ENCODE measurements at places on chromosomes 16 and 17. TPM values are rescaled to one million over a fixed set of nuclear protein-coding genes. Genes with fewer than 3 reads are reported as not detected.
A peak's percentile ranks its signal among the peaks of the same experiment; 100 is the strongest.

- DNase-seq: no peak
Measured at GRCh38 chr16:1674751-1675664, 3.1 kb upstream of the JPT2 start.

- DNase-seq: no peak
Measured at GRCh38 chr17:5686074-5686635, 101.8 kb upstream of the NLRP1 start.

DNA sequence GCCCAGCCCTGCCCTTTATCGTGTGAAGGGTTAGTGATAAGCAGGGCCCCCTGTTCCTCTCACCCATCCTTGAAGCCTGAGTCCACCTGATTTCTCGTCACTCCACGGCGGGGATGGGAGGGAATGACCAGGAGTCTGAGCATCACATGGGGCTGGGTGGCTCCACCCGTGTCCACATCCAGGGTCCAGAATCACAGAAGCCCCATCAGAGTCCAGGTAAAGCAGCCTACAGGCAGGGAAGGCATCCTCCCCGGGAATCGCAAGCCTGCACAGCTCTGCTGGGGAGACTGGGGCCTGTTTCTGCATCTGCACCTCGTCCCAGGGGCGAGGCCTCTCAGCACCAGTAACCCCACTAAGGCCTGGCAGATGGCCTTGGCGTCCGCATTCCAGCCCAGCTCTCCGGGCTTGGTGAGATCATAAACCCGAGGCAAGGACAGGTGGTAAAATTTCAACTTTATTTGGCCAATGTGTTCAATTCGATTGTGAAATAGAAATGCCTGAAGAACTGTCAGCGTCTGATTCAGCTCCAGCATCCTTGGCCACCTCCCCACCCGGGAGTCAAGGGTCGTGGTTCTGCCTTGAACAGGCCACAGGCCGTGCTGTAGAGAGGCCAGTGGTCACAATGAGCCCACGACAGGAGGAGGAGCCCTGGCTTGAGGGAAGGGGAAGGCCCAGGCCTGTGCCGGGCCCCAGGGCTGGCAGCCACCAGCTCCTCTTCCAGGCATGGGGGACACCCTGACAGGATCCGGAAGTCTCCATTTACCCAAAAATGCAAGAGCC is 8.1 kb upstream of the PPP1R27 start:
- DNase-seq: peak; percentile 64

DNA sequence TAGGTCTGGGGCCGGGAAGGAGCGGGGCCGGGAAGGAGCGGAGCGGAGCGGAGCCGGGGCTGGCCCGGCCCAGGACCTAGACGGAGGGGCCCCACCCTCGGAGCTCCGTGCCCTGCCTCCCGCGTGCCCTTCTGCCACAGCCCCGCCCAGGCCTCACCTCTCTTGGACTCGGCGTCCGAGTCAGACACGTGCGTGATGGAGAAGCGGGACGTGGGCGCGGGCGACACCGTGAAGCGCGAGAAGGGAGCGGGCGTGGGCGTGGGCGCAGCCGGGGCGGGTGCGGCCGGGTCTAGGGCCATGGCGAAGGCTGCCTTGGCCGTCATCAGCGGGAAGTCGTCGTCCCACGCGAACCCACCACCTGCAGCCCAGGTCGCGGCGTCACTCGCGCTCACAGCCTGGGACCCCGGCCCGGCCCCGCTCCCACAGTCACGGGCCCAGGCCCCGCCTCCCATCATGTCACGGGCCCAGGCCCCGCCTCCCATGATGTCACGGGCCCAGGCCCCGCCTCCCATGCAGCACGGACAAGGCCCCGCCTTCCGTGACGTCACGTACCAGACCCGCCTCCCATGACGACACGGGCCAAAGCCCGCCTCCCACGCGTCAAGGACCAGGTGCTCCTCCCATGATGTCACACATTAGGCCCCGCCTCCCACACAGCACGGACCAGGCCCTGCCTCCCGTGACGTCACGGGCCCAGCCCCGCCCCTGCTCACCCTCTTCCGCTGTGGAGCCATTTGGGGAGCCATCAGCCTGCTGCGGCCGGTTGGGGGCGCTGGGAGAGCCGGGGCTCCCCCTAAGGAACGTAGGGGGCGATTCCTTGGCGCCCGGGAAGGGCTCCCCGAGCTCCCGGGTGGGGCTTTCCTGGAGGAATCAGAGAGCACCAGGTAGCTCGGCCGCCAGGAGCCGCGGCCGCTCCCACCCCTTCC is 45.8 kb upstream of the PVALEF start:
- DNase-seq: peak; percentile 97

DNA sequence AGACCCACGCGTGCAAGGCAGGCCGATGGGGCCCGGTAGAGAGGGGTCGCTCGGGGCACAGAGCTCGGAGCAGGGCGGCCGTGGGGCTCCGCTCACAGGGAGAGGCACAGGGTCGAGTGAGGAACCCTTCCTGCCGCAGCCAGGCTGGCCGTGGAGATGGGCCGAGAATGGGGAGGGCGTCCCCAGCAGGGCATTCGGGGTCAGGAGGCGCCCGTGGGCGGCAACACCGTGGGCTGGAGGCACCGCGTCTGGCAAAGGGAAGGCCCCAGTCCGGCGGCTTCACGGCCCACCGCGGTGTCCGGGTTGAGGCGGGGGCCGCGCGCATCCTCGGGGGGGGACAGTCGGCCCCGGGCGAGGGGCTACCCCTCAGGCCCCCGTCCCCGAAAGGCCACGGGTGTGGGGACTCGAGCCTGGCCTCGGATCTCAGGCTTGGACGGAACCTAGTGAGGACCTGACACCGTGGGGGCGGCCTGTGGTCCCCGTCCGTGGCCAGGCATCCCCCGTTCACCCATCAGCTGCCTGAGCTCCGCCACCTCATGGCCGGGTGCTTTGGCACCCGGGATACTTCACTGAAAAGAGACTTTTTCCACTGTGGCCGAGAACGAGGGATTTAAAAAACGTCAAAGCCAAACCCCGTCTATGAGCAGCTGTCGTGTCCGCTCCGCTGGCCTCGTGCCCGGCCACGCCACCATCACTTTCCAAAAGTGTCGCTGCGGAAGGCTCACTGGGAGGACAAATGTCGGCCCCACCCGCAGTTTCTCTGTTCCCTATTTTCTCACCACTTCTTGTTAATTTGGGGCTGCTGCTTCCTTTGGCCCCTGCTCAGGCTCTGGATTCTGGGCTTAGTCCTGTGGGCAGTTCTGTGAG is 73.6 kb downstream of the METRNL start:
- DNase-seq: no peak

DNA sequence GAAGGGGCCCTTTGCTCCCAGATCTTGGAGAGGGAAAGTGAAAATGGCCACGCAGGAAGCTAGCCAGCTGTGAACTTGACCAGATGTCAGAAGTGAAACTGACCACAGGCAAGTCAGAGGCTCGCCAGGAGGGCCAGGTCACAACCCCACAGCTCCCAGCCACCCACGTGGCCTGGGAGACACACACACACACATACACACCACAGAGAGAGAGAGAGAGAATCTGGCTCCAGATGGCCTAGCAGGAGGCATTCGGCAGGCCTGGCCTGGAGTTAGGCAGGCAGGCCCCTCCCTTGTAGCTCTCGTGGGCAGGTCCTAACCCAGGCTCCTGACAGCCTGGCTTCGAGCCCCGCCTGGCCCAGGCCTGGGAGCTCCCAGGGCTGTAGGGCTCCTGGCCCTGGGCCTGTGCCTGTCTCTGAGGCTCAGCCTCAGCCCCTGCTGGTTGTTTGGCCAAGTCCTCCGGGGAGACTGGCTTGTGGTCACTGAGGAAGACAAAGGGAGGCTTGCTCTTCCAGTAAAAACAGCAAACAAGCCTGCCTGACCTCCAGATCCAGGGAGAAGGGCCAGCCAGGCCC is 20.2 kb downstream of the NGFR start:
- DNase-seq: peak; percentile 95

DNA sequence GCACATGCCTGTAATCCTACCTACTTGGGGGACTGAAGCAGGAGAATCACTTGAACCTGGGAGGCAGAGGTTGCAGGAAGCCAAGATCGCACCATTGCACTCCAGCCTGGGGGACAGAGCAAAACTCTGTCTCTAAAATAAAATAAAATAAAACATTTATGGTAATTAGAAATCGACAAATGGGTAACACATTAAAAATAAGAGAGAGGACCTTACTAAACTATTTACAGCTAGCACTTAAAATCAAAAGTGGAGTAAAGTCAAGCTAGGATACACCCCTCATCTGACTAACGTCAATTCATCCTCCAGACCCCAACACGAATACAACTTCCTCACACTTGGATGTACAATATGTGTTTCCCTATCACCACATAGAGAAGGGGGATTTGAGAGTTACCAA is 27.8 kb upstream of the RHOT1 start:
- no peak for DNase-seq

DNA sequence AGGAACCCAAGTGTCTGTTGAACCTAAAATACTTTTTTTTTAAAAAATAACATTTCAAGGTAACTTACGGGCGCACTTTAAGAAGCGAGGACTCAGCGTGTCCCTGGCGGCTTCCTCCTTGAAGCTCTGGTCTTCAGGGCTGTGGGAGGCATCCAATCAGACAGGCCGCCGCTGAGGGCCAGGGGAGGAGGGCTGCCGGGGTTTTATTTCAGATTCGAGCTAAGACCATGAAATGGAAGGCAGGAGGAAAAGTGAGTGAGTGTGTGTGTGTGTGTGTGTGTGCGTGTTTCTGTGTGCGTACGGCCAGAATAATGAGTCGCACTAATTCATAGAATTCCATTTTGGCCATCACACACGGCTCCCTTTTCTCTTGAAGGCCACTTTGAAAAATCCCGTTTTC is 41.1 kb downstream of the C16orf78 start:
- DNase-seq: no peak

DNA sequence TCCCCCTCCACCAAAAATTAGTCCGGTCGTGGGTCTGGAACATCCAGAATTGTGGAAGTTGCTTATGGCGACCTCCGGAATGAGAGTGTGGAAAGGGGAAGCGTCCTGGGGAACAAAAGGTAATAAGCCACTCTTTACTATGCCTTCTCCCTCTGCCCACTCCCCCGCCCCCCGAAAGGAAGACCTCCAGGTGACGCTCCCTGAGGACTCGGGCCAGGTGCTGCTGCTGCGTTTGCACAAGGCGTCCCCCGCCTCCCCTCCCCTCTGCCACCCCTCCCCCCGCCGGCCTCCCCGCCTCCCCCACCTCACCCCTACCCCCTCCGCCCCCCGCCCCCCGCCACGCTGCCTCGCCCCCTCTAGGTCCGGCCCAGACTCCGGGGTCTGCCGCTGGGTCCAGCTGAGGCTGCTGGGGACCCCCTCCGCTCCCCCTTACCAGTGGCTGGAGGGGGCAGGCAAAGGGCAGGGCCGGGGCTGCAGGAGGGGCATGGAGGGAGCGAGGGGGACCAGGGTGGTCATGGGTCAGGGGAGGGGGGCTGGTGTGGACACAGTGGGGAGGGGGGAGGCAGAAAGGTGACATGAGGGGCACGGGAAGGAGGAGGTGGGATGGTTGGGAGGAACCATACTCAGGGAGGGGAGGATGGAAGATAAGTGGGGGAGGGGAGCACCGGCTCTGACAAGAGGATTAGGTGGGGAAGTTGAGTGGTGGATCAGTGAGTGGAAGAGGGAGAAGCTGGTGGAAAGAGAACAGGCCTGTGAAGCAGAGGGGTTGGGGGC is 23.6 kb downstream of the ALOX12B start:
- no peak for DNase-seq

DNA sequence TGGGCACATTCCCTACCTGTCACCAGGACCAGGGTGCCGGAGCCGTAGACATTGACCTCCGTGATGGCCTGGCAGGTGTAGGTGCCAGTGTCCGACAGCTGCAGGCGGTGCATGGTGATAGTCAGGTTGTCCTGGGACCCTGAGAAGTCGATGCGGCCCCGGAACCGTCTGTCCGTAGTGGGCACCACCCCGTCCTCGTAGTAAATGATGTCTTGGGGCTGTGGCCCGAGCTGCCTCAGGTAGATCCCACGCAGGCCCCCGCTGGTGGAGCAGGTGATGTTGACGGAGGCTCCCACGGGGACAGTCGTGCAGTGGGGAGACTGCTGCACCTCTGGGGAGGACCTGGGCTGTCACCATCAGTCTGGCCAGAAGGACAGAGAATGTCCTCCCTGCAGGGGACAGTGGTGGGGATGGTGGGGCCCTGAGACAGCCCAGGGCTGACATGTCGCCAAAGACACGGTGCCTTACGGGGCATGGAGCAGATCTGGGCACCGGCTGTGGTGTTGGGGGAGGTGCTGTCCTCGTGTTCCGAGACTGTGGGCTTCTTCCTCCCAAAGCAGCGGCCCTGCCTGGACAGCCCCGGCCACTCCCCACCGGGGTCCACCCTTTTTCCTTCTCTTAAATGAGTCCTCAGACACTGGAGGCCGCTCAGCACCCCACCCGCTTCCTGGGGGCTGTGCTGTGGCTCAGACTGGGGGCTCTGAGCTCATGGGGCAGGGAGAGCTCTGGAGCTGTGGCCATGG is 586 bp downstream of the CD7 start:
- no peak for DNase-seq

The TMC8 gene
- 6.0 TPM for polyA plus RNA-seq

The C1QL1 gene
- 3.3 TPM for polyA plus RNA-seq

The C17orf78 gene
- polyA plus RNA-seq: not detected

The TRAPPC1 gene
- 131 TPM for polyA plus RNA-seq

The CBLN1 gene
- 0.27 TPM for polyA plus RNA-seq

The NPIPB13 gene
- 16.5 TPM for polyA plus RNA-seq

The HSF5 gene
- 0.04 TPM for polyA plus RNA-seq

The SPDYE4 gene
- polyA plus RNA-seq: not detected

All from adrenal gland (tissue), 19 donors.